ENCODE measurements at places on chromosomes 1 and 21.

DNA sequence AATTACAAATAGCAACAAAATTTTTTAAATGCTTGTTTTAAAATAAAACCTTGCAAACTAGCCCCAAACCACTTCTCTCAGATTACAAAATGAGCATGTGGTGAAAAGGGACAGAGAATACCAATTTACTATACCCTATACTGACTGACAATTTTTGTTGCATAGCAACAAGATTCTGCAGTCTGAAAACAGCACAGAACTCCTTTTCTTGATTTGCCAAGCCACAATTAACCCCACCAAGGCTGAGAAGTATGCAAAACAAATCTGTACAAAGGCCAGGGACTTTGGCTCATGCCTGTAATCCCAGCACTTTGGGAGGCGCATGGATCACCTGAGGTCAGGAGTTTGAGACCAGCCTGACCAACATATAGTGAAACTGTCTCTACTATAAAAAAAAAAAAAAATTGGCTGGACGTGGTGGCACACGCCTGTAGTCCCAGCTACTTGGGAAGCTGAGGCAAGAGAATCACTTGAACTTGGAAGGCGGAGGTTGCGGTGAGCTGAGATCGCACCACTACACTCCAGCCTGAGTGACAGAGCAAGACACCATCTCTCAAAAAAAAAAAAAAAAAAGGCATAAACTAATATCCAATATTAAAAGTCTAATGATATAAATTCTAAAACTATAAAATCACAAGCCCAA, 21.8 kb downstream of the ENAH start:
- DNase-seq = no peak

- no peak for DNase-seq
Observed at GRCh38 chr1:210246447-210246846, 13.9 kb downstream of the SERTAD4 start.

GRCh38 chr1:176058686-176059085, 148.4 kb downstream of the COP1 start:
- no peak for DNase-seq

GRCh38 chr1:223726380-223727001, 14.2 kb downstream of the CAPN2 start:
- DNase-seq = no peak

- DNase-seq = no peak
Observed at GRCh38 chr1:154760469-154760933, 109.6 kb downstream of the KCNN3 start.

GRCh38 chr1:66415866-66416265, 118.1 kb upstream of the SGIP1 start:
- DNase-seq = no peak

- no peak for DNase-seq
Observed at GRCh38 chr1:16155537-16156410, at the start of gene EPHA2. EPHA2 (minus strand) TSS chr1:16156069; CDS start chr1:16155932, 137 bp downstream.

DNA sequence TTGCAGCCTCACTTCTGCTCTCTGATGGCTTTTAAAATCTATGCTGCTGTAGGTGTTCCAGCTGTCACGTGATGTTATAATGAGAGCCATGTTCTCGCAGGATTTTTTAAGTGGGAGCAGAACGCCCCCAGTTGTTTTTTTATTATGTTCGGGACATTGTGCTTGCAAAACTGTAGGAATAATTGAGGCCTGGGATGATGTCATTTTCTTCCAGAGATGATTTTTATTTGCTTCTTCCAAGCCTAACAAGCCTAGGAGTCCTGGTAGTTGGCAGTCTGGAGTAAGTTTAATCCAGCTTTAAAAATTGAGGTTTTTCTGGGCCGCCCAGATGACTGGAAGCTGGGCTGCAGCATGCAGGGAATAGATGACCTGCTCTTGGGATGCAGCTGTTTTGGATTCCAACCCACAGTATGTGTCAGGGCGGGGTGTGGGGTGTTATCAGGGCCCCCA, 34.6 kb upstream of the CHIT1 start:
- DNase-seq = no peak

GRCh38 chr1:21865943-21866706, 54.1 kb downstream of the LDLRAD2 start:
- no peak for DNase-seq

GRCh38 chr1:207867136-207868109, 43.5 kb downstream of the CD34 start:
- no peak for DNase-seq

- DNase-seq = no peak
Observed at GRCh38 chr1:155086128-155086741, 7.6 kb downstream of the EFNA3 start.

DNA sequence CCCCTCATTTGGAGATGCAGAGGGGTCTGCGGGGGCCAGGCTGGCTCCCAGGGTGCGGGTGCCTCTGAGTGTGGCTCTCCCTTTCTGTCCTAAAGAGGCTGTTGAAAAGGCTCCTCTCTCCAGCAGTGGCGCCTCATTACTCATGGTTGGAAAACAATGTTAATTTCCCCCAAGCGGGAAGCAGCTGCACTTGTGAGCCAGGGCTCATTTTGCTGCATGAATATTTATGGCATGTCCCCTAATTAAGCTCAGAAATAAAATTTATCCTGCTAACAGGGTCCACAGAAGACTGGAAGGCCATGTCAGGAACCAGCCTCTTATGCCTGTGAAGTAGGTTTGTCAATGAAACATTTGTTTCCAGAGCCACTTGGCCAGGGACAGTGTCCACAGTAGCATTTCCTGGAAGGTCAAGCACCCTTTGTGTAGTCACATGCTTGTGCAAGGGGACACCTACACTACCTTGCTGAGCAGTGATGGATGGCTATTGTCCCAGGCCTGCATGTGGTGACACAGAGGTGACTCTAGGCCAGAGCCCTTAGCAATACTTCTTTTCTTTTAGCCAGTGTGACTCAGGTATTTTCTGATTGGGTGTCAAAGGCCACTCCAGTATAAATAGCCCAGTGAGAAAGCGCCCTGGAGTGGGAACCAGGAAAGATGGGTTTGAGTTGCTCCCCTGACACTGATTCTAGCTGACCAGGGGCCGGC, 259.0 kb downstream of the FOXD2 start:
- no peak for DNase-seq

- DNase-seq = no peak
Observed at GRCh38 chr21:34336245-34336644, 27.6 kb upstream of the KCNE2 start.

DNA sequence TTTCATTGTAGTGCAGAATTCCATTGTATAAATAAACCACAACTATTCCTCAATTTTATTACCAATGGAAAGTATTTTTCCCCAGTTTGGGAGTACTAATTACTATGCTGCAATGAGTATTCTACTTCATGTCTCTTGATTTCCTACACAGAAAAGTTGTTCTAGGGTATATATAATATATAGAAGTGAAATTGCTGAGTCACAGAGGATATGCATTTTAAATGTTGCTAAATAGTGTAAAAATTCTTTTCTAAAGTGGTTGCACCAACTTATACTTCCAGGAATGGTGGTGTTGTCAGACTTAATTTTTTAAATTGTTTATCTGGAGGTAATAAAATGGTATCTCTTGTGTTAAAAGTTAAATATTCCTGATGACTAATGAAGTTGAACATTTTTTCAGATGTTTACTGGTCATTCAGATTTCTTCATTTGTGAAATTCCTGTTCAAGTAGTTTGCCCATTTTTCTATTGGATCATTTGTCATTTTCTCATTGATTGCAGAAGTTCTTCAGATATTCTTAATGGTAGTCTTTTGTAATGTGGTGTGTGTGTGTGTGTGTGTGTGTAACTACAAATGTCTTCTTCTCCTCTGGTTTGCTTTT, 19.1 kb upstream of the MYOG start:
- no peak for DNase-seq

GRCh38 chr1:33332881-33333280, 12.0 kb upstream of the A3GALT2 start:
- no peak for DNase-seq

- no peak for DNase-seq
Observed at GRCh38 chr1:31568895-31569595, 7.3 kb upstream of the TINAGL1 start.

DNA sequence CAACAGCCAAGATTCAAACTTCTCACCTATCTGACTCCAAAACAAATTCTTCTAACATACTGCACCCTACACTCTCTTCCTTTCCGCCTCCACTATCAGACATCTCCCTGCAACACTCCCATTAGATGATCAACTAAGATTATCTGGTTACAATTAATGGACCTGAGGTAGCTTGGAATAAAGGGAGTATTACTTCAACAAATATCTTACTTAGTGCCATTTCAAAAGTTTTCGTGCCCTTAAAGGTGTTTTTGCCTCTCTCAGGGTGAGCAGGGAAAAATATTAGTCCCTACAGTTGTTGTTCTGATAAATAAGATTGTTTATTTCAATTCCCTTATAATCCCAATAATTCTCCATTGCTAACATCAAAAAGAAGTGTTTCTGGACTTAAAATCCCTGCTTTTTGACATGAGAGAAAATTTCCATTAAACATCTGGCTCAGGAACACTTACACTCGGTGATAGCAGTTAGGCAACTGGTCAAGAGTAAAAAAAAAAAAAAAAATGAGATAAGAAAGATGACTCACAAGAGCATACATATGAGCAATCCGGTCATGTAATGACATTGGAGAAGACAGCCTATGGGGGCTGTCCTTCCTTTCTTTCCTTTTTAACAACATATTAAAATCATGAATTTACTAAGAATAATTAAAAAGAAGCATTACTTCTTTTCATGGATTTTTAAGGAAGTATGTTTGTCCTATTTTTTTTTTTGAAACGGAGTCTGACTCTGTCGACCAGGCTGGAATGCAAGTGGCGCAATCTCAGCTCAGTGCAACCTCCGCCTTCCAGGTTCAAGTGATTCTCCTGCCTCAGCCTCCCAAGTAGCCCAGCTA, 7.6 kb downstream of the RSBN1 start:
- no peak for DNase-seq

DNA sequence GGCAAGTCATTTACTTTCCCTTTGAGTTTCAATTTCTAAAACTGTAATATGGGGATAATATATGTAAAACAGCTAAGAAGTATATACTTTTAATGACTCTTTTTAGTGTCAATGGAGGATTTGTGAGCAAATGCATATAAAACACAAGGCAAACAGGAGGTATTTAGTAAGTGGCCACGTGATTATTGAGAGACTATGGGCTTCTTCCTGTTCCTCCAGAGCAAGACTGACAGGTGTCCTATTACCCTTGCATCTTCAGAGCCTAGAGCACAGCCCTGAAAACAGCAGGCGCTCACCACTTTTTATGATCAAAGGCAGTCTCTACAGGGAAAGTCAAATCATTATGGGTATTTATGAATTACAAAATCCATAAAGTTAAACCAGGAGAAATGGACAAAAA, 941 bp upstream of the ROR1 start:
- DNase-seq = no peak

- DNase-seq = no peak
Observed at GRCh38 chr21:41611966-41612606, 104.1 kb upstream of the TMPRSS2 start.

DNA sequence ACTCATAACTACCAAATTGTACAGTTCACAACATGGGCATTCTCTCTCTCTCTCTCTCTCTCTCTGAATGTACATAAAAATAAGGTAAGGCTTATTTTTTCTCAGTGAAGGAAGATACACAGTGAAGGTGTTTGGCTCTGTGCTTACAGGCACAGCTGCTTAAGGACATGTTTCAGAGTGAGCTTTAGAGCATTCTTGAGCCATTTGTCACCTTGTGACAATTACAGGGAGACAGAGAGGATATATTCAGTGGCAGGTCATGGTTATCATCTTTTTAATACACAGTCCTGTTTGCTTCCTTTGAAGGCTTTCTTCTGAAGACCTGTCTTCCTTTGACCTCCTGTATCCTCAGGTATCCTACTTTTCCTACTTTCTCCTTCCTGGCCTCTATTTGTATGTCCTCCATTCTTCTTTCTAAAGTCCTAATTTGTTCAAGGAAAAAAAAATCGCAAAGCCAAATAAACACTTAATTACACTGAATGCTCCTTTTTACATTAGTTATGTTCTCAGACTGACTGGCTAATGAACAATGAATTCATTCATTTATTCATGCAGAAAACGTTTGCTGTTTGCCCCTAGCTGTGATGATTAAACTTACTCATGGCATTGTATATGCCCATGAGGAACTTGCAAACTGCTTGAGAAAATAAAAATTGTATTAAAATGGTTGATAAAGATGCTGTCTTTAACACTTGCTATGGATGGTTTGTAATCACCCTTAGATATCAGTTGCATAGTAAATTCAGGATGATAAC, 33.4 kb downstream of the HSD17B7 start:
- no peak for DNase-seq

- peak; percentile 79 for DNase-seq
Observed at GRCh38 chr1:64514197-64514765, 44.4 kb downstream of the CACHD1 start.

GRCh38 chr21:44518686-44519085, 21.3 kb downstream of the KRTAP10-1 start:
- DNase-seq = no peak

GRCh38 chr1:104780470-104781078, 1030.9 kb downstream of the AMY1C start:
- DNase-seq = peak; percentile 32

- no peak for DNase-seq
Observed at GRCh38 chr1:113855630-113856400, 15.7 kb downstream of the PTPN22 start.

DNA sequence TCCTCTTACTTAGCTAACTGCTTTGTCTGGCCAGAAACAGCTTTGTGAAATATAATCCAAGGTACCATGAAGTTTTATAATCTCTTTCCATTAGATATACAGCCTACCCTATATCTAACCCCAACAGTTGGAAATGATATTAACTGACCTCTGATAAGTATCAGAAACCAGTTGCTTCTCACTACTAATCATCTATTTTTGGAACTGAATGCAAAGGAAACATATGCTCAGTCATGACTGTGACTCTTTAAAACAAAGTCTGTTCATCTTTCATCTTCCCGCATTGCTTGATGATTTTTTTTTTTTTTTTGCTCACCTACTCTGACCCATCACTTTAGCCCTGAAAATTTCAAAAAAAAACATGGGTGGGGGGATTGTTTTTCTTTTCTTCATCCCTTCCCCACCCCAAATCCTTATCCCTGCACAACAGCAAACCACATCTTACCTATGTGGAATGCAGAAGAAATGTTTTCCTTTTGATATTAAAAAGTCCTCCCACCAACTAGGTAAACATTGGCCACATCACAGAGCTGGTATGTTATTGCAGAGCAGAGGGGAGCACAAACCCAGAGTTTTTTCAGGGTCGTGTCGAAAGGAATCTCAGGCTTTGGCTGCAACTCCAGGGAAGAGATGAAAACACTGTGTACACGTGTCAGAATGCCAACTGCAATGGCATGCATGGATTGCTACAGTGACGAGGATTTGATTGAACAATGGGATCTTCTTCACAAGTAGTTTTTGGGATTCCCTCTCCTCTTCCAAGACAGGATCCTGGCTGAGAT, 137.3 kb downstream of the SLC30A10 start:
- no peak for DNase-seq

GRCh38 chr1:40711465-40712404, 20.2 kb downstream of the NFYC start:
- DNase-seq = no peak

DNA sequence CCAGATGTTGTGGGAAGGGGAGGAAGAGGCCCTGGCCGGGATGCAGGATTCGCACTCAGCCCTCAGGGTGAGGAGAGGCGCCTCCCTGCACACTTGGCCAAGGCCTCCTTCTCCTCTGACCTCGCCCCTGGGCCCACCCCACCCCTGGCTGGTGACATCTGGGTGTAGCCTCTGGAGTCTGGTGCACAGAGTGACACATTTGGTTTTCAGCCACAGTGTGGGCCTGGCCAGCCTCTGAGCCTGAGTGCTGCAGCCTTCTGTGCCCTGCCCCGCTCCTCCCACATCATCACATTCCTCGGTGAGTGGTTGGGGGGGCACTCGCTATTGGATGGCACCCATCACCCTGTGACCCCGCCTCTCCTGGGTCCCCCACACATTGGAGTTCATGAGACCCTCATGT, 45.8 kb downstream of the PRDM16 start:
- no peak for DNase-seq

- DNase-seq = no peak
Observed at GRCh38 chr1:175808573-175808972, 65.2 kb upstream of the TNR start.

Data from NCI-H524 treated with DMSO at 0.1 percent for 48 hours (cell line).